ENCODE measurements at places on chromosomes 6 and 20.
A peak's percentile ranks its signal among the peaks of the same experiment; 100 is the strongest.

- DNase-seq, result peak; percentile 90
These were observed at the start of gene IBTK for GRCh38 chr6:82247505-82248272. IBTK (minus strand) TSS chr6:82247744; CDS start chr6:82240486, 7,258 bp downstream.

GRCh38 chr20:44758247-44759101 lies 12.8 kb downstream of the KCNK15 start:
- DNase-seq, result no peak

- DNase-seq, result no peak
These were observed 144.9 kb downstream of the AIG1 start for GRCh38 chr6:143205585-143205984.

DNA sequence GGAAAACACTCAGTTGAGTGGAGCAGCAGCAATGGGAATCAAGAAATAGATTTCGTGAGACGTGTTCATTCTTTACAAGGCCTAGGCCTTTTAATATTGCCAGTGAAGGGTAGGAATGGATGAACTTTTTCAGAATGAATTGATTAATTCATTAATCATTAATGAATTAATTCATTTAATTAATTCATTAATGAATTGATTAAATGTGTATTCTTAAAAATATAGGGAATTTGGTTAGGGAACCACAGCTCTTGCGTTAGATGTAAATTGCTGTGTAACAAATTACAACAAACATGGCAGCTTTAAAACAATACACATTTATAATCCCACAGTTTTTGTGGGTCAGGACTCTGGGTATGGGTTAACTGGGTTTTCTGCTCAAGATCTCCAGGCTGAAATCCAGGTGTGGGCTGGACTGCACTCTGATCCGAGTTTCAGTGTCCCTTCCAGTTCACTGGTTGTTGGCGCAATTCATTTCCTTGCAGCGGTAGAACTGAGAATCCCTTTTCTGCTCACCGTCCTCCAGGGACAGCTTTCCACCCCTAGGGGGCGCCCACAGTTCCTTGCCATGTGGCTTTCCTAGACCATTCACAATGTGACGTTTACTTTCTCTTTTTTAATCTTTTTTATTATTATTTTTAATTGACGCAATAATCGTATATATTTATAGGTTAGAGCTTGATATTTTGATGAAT lies 32.8 kb upstream of the BCAS1 start:
- DNase-seq, result peak; percentile 87

GRCh38 chr6:83308833-83309232 lies 115.7 kb downstream of the RWDD2A start:
- no peak for DNase-seq

GRCh38 chr6:156557251-156557910 lies 219.8 kb upstream of the ARID1B start:
- no peak for DNase-seq

DNA sequence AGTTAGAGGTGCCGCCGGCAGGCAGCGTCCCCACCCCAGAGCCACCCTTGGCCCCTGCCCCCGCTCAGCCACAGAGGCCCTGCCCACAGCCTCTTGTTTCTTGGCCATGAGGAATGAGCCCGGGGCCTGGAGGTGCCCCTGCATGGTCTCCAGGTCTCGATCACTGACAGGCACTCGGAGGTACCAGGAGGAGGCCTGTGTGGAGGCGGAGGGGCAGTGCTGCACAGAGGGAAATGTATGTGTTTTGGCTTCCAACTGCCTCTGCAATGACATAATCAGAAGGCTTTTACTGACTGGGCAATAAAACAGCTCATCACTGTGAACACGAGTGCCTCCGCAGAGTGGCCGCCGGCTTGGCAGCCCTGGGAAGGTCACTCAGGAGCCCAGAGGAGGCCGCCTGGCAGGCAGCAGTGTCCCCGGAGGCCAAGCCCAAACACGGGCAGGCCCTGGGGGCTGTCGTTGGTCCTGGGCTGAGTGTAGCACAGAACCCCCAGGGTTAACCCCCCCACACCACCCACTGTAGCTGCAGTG lies 61.1 kb upstream of the GATA5 start:
- no peak for DNase-seq

DNA sequence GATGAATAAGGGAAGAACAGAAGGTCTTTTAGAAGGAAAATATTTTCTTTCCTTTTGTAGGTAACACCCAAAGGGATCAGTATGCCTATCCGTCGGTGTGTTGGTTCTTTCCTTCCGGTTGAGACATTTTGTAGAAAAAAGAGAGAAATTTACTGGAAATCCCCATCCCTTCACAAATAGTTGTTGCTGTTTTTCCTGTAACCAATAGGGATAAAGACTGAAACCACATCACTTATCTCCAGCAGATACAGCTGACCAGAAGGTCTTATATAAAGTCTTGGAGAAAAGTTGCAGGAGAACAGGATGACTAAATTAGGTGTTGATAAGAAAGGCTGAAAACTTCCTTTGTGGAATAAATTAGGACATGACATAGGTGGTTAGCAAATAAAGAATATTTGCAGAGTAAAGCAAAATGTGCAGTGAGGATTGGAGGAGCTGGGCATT lies 14.8 kb upstream of the HLA-DRB1 start:
- no peak for DNase-seq

GRCh38 chr6:55957961-55958422 lies 82.6 kb upstream of the BMP5 start:
- DNase-seq, result no peak

DNA sequence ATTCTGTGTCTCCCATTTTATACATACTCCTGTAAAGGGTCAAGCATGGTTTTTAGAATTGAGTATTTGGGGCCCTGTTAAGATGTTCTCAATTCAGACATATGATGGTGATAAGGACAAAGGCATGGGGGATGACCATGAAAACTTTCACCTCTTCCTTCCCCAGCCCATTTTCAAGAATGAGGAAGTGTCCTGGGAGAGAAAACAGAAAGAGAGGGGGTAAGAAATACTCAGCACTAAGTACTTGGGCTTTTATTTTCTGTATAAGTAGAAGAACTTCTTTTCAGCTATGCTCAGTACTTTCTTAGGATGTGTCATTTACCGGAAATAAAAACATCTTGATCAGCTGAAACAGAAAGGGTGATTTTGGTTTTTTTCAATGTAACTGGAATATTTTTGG lies 10.9 kb upstream of the MBOAT1 start:
- DNase-seq, result no peak

DNA sequence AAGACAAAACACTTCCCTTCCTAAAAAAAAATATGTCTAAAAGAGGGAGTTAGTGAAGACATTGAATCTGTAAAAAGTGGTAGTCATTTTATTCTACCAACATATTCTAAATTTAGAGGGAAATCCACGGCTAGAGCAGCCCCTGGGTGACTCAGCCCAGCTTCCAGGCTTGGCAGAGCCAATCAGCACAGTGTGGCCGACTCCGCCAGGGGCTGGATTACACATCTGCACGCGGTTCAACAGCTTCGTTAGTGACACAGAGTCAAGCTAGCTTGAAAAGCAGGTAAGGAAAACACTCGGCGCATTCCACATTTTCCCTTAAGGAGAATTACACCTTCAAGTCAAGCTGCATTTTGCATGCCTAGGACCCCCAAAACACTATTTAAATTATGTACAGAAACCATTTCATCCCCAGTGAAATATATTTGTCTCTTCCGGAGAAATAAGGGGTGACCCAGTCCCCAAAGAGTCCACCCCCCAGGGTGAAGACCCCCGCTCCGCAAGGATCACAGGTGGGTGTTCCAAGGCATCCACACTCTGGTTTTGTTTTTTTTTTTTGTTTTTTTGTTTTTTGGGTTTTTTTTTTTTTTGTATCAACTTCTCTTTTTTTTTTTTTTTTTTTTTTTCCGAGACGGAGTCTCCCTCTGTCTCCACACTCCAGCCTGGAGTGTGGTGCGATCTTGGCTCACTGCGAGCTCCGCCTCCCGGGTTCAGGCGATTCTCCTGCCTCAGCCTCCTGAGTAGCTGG lies 58.4 kb upstream of the ARID1B start:
- DNase-seq, result no peak

- no peak for DNase-seq
These were observed 29.0 kb downstream of the ARMC2 start for GRCh38 chr6:108877046-108877751.
